ENCODE measurements at places on chromosomes 5 and 9. TPM values are rescaled to one million over a fixed set of nuclear protein-coding genes. Genes with fewer than 3 reads are reported as not detected.

Gene COL5A1
- 0.05 TPM for total RNA-seq

- peaks cover 4% of the 10 kb centered on the region for H3K27me3 ChIP-seq
- H3K36me3 ChIP-seq: no peaks in the 10 kb centered on the region
- no peak for DNase-seq
- H3K4me3 ChIP-seq: no peak overlapping the region
Measured at GRCh38 chr5:112960315-112960714, 16.3 kb upstream of the DCP2 start.

DNA sequence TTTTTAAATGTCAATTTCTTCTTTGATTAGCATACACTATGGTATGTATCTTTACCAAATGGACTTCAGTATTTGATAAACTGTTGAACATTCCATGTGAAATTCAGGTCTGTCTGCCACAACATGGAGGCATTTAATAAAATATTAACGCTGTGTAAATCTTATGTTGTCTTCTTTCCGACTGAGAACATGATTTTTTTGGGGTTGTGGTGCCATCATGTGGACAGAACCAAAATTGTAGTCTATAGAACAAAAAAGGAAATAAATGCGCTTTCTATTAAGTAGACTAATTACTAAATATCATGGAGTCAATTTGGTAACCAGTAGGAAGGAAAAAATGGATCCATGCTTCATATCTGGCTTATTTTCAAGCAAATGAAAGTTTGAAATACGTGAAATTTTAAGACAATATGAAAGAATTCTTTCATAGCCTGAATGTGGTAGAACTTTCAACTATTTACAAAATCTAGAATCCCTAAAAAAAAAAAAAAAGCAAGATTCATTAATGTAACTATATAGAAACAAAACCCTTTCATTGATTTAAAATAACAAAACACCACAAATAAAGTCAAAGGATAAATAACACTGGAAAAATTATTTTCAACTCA, 2.8 kb upstream of the PLK2 start:
- no peaks in the 10 kb centered on the region for H3K36me3 ChIP-seq
- H3K4me3 ChIP-seq: no peak overlapping the region
- DNase-seq: peak; percentile 56
- H3K27me3 ChIP-seq: peaks cover 28% of the 10 kb centered on the region
- no peak overlapping the region for H3K27ac ChIP-seq

Gene TRIM14
- total RNA-seq: 90.5 TPM

DNA sequence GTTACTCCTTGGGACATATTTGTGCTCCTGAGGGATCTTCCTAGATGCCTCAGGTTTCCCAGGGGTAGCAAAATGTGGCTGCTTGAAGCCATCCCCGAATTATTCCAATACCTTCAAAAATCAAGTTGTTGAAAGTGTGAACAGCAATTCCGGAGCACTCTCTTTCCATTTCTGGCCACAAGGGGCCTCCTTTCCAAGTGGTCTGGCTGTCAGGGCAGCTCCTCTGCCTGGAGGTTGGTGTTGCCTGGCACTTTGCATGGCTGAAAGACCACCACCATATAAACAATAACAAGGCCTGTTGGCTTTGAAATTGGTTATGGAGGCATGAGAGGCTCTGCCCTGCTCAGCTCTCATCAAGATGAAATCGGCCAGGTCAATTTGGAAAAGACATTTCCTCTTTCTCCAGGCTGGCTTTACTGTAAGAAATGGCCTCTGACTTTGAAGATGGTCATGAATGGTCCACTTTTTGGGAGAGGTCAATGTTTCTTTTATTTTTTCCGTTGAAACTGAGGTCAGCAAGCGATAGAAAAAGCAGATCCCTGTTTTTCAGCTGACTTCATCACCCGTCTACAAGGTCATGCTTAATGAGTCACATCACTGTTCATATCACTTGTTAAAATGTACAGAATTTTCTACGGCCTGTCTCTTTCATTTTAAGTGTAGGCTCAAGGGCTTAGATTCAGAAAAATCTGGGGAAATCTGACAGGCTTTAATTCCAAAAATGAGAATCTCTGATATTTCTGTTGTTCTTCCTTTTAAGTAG, 481.1 kb upstream of the ZNF608 start:
- no peak for DNase-seq
- no peak overlapping the region for H3K4me3 ChIP-seq
- H3K27me3 ChIP-seq: no peaks in the 10 kb centered on the region
- H3K27ac ChIP-seq: no peak overlapping the region
- no peaks in the 10 kb centered on the region for H3K4me1 ChIP-seq

DNA sequence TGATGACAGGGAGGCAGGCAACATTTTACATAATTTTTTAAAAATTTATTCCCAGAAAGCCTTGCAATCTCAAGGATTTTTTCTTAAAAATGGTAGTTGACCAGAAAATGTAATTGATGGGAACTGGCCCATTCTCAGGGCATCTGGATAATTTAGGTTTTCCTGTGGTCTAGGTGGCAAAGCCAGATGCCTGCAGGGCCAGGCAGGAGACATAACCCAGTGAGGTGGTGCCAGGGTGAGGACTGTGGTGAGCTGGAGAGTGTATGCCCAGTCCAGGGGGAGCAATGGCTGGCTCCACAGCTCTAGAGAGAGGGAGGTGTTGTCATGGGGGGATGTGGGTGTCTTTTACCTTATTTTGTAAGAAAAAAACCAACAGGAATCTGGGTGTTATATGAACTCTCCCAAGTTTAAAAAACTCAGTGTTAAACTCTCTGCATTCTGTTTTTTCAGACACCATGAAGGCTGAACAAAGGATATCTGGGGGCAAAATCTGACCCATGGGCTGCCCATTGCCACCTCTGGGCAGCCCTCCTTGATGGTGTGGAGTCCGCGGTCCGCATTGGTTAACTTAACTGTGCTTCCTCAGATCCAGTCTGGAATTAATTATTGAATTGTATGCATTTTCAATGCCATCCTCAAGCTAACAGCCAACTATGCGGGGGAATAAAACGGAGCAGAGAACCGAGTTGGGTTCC, 43.9 kb downstream of the BOD1 start:
- no peaks in the 10 kb centered on the region for H3K36me3 ChIP-seq
- DNase-seq: no peak
- no peak overlapping the region for H3K27ac ChIP-seq
- peaks cover 2% of the 10 kb centered on the region for H3K4me1 ChIP-seq
- H3K4me3 ChIP-seq: no peak overlapping the region

DNA sequence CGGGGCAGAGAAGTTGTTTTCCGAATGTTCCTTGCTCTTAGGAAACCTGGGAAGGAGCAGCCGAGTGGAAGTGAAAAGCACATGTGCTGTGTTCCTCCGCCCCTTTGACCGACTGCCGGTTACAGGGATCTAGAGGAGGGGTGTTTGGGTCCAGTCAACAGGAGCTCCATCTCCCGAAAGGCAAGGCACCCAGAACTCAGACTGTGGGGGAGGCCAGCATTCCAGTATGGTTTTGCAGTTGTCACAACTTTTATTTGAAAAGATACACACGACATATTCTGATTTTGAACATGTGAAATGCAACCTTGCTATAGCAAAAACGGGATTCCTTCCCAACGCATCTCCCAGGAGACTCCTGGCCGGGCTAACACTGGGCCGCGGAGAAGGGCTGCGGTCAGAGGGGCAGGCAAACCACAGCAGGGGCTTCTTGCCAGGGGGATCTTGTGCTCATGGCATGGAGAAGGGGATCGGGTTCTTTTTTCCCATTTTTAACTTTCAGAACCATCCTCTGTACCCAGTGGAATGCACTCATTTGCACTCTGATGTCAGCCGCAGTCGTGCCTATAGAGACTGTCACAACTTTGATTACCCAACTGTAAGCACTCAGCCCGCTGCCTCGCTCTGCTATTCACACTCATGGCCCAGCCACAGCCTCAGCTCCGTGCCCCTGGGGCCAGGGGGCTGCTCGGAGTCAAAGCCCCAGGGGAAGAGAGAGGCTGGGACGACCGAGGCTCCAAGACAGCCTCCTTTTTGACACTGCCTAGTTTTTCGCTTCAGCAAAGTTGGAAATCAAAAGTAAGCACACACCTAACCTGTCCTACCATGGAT, 3.9 kb downstream of the QRFP start:
- no peaks in the 10 kb centered on the region for H3K27me3 ChIP-seq
- H3K27ac ChIP-seq: no peak overlapping the region
- no peaks in the 10 kb centered on the region for H3K36me3 ChIP-seq
- DNase-seq: no peak
- H3K4me1 ChIP-seq: no peaks in the 10 kb centered on the region
- H3K4me3 ChIP-seq: no peak overlapping the region

DNA sequence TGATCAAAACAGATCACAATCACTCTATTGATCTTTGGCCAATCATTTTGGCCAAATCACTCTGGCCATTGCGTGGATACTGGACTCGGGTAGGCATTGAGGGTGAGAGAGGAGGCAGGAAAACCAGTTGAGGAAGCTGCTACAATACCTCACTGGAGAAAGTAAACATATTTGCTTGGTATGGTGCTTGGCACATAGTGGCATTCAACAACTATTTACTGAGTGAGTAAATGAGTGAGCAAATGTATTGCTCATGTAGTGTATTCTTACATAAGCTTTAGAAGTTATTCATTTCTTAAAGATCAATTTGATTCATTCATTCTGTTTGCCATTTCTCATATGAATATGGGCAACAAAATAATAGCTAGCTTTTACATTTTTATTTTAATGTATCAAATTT, 4.0 kb upstream of the DEPDC1B start:
- no peak overlapping the region for H3K4me3 ChIP-seq
- peaks cover 4% of the 10 kb centered on the region for H3K36me3 ChIP-seq
- peaks cover 15% of the 10 kb centered on the region for H3K4me1 ChIP-seq
- H3K27ac ChIP-seq: no peak overlapping the region

Gene CTSV
- total RNA-seq: 0.31 TPM

GRCh38 chr5:67100301-67100700, 96.3 kb downstream of the CD180 start:
- no peak overlapping the region for H3K4me3 ChIP-seq
- no peak for DNase-seq

Gene HTR1A
- total RNA-seq: not detected

DNA sequence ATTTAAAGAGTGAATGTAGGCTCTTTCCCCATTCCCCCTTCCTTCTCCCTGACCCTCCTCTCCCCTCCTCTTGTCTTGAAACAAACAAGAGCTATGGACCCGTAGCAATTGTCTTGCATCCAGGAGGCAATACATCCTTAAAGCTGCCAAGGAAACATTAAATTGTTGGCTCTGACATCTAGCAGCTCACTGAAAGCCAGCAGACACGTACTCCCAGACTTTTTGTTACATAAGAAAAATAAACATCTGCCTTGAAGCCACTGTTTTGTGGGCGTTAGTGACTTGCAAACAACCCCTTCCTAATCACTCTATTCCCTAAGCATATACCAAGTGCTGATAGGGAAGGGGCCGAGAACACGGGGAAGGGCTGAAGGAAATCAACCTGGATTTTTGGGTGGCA, 8.6 kb downstream of the SLC45A2 start:
- H3K4me1 ChIP-seq: peaks cover 8% of the 10 kb centered on the region
- H3K4me3 ChIP-seq: no peak overlapping the region
- H3K27me3 ChIP-seq: no peaks in the 10 kb centered on the region
- no peak overlapping the region for H3K27ac ChIP-seq
- no peaks in the 10 kb centered on the region for H3K36me3 ChIP-seq

Measured in activated CD8-positive, alpha-beta T cell treated with anti-CD3 and anti-CD28 coated beads, Interleukin-2, amount 10 ng/mL, durations not matched to agents 7 days and 5 days (primary cell).